T-helper 2 cell treated with Interferon-gamma antibody and Interleukin-4, amounts not matched to agents 5 μg/mL and 100 μg/mL, for 36 hours (primary cell): ENCODE measurements at places on chromosomes 2 and 18.

- DNase-seq = no peak
These were observed 94.6 kb upstream of the LGALSL start for GRCh38 chr2:64359171-64359891.

DNA sequence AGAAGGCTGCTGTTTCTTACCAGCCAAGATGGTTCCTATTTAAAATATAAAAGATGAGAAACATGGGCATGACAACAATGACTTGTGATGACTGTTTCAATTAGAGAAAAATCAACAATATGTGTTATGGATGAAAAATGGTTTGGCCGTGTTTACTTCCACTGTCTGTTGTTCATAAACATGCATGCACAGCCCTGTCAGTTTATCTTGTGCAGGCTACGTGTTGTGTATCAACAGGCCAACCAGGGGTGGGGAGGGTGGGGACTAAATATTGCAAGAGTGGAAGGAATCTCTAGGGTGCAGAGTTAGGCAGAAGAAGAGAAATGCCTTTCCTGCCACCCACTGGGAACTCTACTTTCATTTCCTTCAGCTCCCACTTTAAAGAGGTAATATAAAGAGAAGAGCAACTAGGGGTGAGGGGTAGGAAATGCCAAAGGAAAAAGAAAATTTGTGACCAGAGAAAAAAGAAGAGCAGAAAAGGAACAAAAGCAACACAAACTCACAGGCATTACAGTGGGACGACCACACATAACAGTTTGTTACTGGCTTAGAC lies 116.8 kb upstream of the MEIS1 start:
- no peak for DNase-seq

- DNase-seq = no peak
These were observed 26.9 kb upstream of the DNMT3A start for GRCh38 chr2:25368660-25369059.

GRCh38 chr2:355773-356172 lies 67.9 kb upstream of the ALKAL2 start:
- DNase-seq = no peak

DNA sequence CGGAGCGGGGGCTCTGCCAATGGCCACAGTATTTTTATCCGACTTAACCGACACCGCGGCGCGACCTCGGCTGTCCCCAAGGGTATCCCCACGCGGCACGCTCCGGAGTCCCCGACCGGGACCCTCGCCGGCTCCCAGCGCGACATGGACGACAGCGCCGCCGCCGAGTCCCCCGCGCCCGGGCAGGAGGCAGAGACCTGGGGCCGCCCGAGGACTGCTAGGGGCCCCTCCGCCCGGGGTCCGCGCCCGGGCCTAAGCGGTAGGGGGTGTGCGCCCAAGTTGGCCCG lies 468 bp downstream of the UXS1 start:
- DNase-seq = no peak

GRCh38 chr2:172230889-172231401 lies 128.2 kb upstream of the DLX2 start:
- no peak for DNase-seq

DNA sequence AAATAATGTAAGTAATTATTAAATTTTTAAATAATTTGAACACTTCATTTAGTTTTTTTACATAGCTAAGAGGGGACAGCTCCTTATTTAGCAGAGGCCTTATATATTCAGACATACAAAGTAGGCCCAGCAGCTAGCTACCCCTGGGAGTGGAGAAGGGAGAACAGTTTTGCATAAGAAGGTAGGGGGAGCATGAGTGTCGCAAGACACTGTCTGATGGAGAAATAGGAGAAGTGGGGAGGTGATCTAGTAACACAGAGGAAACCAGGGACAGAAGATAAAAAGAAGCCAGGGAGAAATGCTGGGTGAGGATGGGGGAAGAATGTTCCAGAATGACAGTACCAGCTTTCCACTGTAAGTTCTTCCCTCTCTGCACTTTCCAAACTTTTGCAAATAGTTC lies 16.0 kb upstream of the RGPD4 start:
- no peak for DNase-seq

DNA sequence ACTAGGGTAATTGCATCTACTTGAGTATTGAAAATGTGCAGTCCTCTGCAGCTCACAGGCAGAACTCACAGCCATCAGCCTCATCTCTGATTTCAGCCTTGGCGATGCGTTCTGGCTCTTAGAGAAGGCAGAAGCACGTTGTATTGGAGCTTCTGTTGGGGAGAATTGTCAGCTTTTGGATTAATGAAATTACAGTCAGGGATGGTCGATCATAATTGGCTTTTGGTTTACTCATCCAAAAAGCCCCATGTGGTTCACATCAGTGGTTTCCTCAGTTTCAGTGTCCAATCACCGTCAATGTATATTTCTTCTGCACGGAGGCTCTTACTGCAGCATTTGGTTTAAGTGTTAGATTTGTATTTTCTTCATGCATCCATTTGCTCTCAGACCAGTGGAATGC lies 218.5 kb upstream of the SOX11 start:
- no peak for DNase-seq

DNA sequence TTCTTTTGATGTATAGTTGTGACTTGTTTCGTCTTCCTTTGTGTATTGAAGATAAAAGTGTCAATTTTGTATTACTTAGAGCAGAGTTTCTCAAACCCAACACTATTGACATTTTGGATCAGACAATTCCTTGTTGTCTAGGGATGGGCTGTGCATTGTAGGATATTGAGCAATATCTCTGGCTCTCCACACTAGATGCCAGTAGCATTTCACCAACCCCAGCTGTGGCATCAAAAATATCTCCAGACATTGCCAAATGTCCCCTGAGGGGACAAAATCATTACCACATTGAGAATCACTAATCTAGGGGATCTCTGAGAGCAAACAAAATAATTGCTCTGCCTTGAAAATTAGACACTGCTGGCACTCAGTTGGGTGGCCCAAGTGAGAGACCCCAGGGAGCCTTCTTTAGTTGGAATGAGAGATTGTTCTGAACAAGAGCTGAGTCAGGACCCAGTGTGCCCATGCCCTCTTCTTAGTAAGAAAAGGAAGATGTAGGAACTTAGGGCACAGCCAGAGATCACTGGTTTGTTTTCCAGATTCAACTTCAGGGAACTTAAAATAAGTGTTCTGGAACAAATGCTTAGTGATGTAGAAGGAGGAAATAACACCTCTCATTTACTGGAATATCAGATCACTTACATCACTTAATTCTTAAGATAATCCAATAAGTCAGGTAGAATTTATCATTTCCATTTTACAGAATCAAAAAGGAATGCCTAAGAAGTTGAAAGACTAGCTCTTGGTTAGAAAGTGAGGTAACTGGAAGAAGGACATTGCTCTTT lies 466.6 kb upstream of the TNP1 start:
- DNase-seq = no peak

GRCh38 chr2:230984393-230985220 lies 11.3 kb upstream of the SPATA3 start:
- peak; percentile 80 for DNase-seq
